ENCODE measurements at places on chromosomes 3 and 15. TPM values are rescaled to one million over a fixed set of nuclear protein-coding genes. Genes with fewer than 3 reads are reported as not detected.

ASB14 gene
- not detected for total RNA-seq

CCRL2 gene
- 1.6 TPM for total RNA-seq

LMAN1L gene
- total RNA-seq: 0.32 TPM

KIF15 gene
- 28.7 TPM for total RNA-seq

LSAMP gene
- not detected for total RNA-seq

GPR62 gene
- not detected for total RNA-seq

ROBO2 gene
- total RNA-seq: not detected

TMCO5A gene
- total RNA-seq: not detected

FAM107A gene
- total RNA-seq: not detected

DLG1 gene
- 84.1 TPM for total RNA-seq

SEMA3G gene
- 0.32 TPM for total RNA-seq

DGKG gene
- 0.05 TPM for total RNA-seq

C3orf80 gene
- 0.25 TPM for total RNA-seq

MYD88 gene
- total RNA-seq: 46.5 TPM

CPLX3 gene
- 0.16 TPM for total RNA-seq

GRAMD1C gene
- 0.37 TPM for total RNA-seq

RYR3 gene
- 0.05 TPM for total RNA-seq

MYL3 gene
- total RNA-seq: not detected

CYP11A1 gene
- total RNA-seq: not detected

PIERCE2 gene
- total RNA-seq: not detected

MIX23 gene
- total RNA-seq: 110 TPM

ACSBG1 gene
- 0.64 TPM for total RNA-seq

GRM2 gene
- 0.23 TPM for total RNA-seq

CIDEC gene
- total RNA-seq: not detected

SCAANT1 gene
- not detected for total RNA-seq

UBAP1L gene
- 6.3 TPM for total RNA-seq

CYP1A2 gene
- not detected for total RNA-seq

TBC1D23 gene
- total RNA-seq: 18.6 TPM

CCR9 gene
- total RNA-seq: not detected

GNAT1 gene
- total RNA-seq: not detected

MED12L gene
- total RNA-seq: 7.1 TPM

FGD5 gene
- total RNA-seq: not detected

SPESP1 gene
- total RNA-seq: 0.97 TPM

TGM4 gene
- total RNA-seq: not detected

PATL2 gene
- 16.9 TPM for total RNA-seq

NMB gene
- total RNA-seq: 2.5 TPM

SNRPA1 gene
- 197 TPM for total RNA-seq

AADACL2 gene
- not detected for total RNA-seq

TRAK1 gene
- 37.8 TPM for total RNA-seq

NRG4 gene
- total RNA-seq: not detected

CPA3 gene
- total RNA-seq: not detected

ACKR2 gene
- 0.44 TPM for total RNA-seq

ZNF860 gene
- total RNA-seq: 1.8 TPM

RHCG gene
- total RNA-seq: not detected

MKRN2OS gene
- total RNA-seq: not detected

IL12A gene
- total RNA-seq: 0.87 TPM

GOLGA6D gene
- not detected for total RNA-seq

MCF2L2 gene
- 7.5 TPM for total RNA-seq

ARNT2 gene
- not detected for total RNA-seq

REC114 gene
- not detected for total RNA-seq

STAC gene
- total RNA-seq: not detected

IQCF5 gene
- not detected for total RNA-seq

WNT5A gene
- 0.05 TPM for total RNA-seq
